MG63 (cell line): ENCODE measurements at places on chromosomes 2 and 18.

GRCh38 chr2:232365621-232366321 lies 12.8 kb upstream of the ALPP start:
- DNase-seq = no peak

GRCh38 chr2:205706769-205707381 lies 24.6 kb downstream of the NRP2 start:
- DNase-seq = peak; percentile 76

GRCh38 chr18:45802814-45803492 lies 22.5 kb upstream of the SIGLEC15 start:
- DNase-seq = peak; percentile 90

- DNase-seq = no peak
These were observed 58.0 kb downstream of the DTNB start for GRCh38 chr2:25615386-25615785.

- DNase-seq = no peak
These were observed 158.4 kb downstream of the UBE2E3 start for GRCh38 chr2:181138816-181139215.

DNA sequence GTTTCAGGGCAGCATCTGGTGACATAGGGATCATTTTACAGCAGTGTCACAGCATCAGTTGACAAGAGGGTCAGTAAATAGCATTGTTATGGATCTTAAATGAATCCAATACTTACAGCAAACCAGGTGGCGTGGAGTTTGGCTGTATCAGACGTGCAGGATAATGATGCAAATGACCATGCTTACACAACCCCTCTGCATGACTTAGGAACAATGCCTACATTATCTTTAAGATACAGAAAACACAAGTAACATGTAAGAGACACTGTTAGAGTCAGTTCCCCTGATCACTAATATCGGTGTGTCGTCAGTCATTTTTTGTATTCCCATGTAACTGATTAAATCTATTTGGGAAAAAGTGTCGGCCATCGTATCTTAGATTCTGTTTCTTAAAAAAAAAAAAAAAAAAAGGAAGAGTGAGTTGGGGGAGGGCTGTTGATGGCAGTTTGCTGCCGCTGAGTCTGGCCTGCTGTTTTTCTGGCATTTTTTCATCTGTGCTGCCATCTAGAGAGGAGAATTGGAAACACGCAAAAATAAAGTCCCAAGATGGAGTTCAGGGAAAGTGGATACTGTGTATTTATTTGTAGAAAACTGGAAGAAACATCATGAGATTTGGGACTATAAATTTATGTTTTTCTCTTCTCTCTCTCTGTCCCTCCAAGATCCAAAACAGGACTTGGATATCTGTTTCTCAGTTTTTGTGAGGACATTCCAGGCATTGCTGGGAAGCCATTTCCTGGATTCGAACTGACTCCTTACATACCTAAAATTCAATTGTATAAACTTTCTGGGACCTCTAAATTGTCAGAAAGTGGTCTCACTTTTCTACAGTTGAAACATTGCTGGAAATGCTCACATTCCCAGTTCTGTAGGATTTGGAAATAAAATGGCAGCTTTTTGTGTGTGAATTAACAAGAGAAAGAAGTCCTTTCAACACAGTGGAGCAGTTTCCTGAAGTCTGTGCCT lies 60.3 kb upstream of the AGPS start:
- DNase-seq = peak; percentile 31

DNA sequence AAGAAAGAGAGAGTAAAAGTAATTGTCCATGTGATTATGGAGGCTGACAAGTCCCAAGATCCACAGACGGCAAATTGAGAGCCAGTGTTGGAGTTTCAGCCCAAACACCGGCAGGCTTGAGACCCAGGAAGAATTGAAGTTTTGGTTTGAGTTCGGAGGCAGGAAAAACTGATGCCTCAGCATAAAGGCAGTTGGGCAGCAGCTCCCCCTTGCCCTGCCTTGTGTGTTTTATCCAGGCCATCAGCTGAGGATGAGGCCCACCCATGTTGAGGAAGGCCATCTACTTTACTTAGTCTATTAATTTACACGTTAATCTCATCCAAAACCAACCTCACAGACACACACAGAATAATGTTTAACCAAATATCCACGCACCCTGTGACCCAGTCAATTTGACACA lies 64.6 kb upstream of the SERPINE2 start:
- DNase-seq = no peak

- DNase-seq = no peak
These were observed 292.8 kb upstream of the FBXO11 start for GRCh38 chr2:48199070-48199469.

DNA sequence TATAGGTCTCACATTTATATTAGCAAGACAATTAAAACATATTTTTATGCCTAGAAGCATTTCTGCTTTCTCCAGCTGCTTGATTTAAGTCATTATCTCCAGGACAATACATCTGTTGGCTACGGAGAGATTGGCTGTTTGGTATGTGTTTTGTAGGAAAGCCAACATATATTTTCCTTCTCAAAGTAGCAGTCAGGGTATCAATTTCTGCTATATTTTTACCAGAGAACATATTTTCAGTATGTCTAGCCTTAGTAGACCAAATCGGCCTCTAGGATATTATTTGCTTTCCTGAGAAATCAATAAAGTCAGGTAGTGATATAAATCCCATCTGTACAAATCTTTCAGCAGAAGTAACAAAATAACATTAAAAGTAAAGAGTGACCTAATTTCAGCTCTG lies 150.0 kb upstream of the COL3A1 start:
- DNase-seq = no peak

GRCh38 chr18:43934781-43935471 lies 657.6 kb upstream of the SYT4 start:
- DNase-seq = no peak

GRCh38 chr18:79903787-79904356 lies 47.6 kb downstream of the SLC66A2 start:
- DNase-seq = no peak

DNA sequence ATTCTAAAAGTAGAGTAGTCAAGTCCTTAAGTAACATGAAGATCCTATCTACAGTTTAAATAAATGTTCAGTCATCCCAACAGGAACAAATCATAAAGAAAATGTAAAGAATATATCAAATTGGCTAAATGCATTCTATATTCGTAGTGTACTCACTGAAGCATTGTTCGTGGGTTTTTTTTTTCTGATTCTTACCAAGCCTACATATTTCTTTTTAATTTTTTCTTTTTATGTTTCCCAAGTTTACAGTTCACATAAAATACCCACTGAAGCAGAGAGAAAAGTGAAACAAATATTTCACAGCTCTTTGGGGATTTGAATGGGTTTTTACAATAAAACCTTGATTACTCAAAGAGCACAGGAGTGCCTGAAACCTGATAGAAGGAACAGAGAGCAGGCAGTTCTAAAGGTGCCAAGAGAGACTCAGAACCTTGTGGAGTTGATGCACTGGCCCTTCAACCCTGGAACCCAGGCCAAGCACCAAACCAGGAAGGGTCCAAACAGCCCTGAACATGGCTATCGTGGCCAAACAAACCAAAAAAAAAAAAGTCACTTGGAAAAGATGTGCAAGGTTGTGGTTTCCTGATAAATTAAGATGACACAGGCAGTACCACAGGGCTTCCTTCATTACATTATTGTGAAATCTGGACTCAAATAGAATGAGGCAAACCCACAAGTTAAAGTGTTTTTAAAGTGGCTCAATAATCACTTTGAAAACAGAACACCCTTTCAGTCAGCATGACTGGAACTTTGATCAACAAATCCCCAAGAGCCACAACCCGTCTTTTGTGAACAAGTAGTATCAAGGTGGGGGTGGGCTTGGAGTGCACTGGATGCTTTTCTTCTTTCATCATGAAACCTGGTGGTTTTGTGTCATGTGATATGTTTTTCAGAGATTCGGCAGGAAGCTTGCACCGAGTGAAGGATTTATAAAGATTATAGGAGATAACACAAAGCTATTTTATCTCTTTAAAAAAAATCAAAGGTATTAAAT lies 245.0 kb upstream of the FN1 start:
- DNase-seq = peak; percentile 33

DNA sequence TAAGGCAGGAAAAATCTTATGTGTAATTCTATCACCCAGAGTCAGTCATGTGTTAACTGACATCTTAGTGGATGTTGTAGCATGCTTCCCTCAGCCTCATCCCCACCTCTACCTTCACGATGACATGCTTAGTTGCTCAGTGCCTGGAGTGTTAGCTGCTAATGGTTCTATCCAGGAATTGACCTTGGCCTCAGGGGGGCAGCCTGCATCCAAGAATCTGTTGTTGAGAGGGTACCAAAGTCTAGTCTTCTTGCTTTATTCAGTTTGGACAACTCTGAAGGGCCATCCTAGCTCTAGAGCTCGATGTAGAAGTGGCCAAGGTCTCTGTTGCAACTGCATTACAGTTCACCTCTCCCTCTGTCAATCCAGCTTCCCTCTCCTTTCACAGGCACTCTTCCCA lies 61.2 kb downstream of the ACYP2 start:
- DNase-seq = peak; percentile 49

- peak; percentile 95 for DNase-seq
These were observed 15.1 kb downstream of the C2orf74 start for GRCh38 chr2:61176755-61177726.

- no peak for DNase-seq
These were observed 808.1 kb downstream of the RNF144A start for GRCh38 chr2:7725171-7725849.

GRCh38 chr2:86807468-86808275 lies 17.0 kb upstream of the CD8A start:
- DNase-seq = no peak

DNA sequence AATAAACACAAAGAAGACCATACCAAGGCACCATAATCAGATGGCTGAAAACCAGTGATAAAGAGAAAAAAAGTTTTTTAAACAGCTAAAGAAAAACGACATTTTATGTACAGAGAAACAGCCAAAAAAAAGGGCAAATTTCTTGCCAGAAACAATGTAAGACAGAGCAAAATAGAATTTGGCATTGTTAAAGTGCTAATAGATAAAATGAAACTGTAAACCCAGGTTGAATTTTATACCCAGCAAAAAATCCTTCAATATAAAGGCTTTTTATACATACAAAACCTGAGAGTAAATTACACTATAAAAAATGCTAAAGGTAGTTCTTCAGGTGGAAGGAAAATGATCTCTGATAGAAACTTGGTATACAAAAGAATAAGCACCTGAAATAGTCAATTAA lies 45.7 kb downstream of the FAM117B start:
- no peak for DNase-seq

- no peak for DNase-seq
These were observed 127.8 kb downstream of the LNPK start for GRCh38 chr2:175874291-175874690.

GRCh38 chr18:9643549-9643948 lies 29.2 kb upstream of the PPP4R1 start:
- DNase-seq = peak; percentile 75

DNA sequence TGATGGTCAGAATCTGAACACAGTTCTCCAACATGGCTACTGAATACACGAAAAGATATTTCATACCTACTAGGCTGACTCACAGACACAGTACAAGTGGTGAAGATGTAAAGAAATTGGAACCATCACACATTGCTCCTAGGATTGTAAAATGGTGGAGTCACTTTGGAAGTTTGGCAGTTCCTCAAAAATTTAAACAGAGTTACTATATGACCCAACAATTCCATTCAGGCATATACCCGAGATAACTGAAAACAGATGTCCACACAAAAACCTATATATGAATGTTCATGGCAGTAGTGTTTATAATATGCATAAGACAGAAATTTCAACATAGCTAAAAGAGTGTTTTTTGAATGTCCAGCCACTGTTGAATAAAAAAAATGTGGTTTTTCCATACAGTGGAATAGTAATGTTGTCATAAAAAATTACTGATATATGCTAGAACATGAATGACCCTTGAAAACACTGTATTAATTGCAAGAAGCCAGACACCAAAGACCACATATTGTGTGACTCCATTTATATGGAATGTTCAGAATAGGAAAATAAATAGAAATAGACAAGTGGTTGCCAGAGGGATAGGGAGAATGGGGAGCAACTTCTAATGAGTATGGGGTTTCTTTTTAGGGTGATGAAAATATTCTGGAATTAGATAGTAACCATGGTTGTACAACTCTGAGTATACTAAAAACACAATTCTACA lies 10.1 kb downstream of the RMP24 start:
- DNase-seq = no peak

DNA sequence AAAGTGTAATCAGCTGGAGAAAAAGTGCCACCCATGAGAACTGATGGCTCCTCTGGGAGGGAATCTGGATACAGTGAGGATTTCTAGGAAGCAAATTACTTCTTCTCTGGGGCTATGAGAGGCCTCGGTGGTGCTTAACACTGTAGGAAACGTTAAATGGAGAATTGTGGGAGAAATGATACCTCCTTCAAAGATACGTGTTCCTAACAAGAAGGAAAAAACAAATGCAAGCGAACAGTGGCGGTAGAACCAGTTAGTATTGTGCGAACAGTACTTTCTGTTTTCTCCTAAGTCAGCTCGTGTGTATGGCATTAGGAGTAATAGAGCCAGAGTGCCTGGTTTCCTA lies 587 bp upstream of the MTIF2 start:
- no peak for DNase-seq

DNA sequence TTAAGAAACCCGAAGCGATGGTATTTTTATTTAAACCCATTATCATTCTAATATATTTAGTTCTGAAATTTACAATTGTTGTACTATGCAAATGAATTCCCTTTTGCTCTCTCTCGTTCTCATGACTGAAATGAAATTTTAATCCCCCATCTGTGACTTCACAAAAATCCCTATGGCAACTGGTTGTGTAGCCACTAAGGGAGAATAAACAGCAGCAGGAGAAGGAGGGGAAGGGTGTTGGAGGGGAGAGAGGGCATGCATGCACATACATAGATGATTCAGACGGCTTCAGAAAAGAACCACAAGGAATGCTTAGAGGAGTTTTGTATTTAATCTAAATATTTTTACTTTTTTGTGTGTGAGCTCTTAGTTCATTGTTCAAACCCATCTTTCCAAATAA lies 36.8 kb downstream of the CPS1 start:
- no peak for DNase-seq

GRCh38 chr2:240440251-240440650 lies 4.8 kb downstream of the GPC1 start:
- no peak for DNase-seq

GRCh38 chr2:39845460-39846146 lies 66.5 kb upstream of the THUMPD2 start:
- DNase-seq = peak; percentile 17

DNA sequence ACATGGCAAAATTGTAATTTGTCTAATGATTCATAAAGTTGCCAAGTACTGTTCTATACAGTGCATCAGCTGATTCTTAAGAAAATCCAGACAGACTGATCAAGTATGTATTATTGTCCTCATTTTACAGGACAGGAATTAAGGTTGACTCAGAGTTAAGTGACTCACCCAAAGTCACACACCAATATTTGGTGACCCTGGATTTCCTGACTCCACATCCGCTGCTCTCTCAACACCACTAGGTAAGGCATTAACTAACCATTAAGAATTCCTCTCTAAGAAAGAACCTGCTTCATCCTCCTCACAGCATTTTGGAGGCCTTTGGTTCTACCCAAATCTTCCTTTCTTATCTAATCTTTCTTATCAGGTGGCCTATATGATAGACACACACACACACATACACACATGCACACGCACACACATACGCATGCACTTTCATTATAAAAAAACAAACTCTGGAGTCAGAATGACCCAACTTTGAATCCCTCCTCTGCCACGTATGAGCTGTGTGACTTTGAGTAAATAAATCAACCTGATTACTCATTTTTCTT lies 150.8 kb downstream of the ANKRD44 start:
- DNase-seq = peak; percentile 4
